ENCODE measurements at places on chromosomes 13 and 19.

GRCh38 chr19:45528744-45529419 lies 21.6 kb downstream of the VASP start:
- no peak for DNase-seq

GRCh38 chr19:14432791-14433553 lies at the start of gene PKN1:
TSS of gene PKN1 (plus strand) at chr19:14433306. CDS start at chr19:14433522, 216 bp downstream.
- DNase-seq = no peak

DNA sequence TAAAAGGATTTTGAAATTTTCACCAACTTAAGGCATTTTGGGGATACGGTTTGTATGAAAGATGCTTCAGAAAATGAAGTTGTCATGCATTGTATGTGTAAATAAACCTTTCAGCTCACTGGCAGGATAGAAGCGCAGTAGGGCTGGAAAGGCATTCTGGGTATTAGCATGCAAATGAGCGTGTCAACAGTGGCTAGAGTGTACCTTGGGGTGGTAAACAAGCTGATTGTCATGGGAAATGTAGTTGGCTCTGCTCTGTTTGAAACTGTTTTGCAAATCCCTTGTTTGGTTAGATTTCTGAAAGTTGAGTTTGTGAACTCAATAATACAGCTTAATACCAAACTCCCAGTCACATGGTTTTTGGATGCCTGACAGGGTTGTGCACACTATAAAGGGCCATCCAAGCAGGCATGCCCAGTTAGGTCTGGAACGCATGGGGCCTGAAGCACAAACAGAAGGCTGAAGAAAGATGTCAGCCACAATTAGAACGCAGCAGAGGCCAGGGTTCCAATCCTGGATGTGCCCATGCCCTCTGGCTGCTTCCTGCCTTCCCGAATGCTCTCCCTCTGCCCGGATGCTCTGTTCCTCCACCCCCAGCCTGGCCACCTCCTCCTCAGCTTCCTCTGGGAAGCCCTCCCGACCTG lies 14.6 kb downstream of the GSX1 start:
- DNase-seq = no peak

GRCh38 chr13:61777899-61778298 lies 362.2 kb upstream of the PCDH20 start:
- DNase-seq = no peak

GRCh38 chr13:100356426-100356825 lies 232.2 kb downstream of the GGACT start:
- no peak for DNase-seq

DNA sequence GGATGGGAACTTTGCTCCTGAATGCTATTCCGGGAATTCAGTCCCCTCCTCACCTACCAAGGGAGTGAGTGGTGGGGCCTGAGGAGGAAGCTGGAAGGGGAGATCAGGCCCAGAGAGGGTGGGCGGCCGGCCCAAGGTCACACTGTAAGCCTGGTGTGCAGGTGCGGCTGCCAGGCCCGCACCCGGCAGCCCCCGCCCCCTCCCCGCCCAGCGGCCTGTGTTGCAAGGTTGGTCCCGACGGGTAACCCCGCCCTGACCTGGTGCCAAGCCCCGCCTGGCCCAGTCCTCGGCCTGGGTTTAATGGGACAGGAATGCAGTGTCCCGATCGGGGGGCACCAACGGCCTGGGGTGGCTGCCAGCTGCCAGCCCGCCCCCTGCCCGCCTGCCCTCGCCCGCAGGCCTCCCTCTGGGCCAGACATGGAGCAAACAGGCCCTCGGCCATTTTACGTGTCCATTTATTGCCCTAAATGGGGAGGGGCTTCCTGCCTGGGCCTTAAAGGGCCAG lies 5.5 kb downstream of the ZBTB7A start:
- no peak for DNase-seq

GRCh38 chr13:51770681-51771417 lies 33.1 kb downstream of the DHRS12 start:
- no peak for DNase-seq

DNA sequence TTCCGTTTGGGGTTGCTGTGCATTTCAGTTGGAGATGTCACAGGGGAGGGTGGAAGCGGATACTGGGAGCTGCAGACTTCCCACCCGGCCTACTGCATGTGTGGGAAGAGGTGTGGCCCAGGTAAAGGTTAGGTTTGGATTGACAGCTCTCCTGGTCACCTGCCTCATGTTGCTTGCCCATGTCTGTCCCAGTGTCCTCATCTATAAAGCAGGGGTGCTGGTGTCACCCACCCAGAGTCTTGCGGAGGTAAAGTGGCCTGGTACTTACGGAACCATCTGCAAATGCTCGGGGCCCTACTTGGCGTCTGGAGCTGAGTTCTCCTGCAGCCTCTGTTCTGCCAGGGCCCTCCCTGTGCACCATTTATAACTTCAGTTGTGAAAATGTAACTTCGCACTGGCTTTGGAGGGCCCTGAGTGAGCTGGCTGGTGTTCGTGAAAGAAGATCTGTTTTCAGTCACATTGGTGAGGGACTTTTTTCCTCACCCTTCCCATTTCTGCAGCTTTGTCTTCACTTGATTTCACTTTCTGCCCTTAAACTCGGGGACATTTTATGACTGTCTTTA lies 65.1 kb upstream of the TEX29 start:
- no peak for DNase-seq

DNA sequence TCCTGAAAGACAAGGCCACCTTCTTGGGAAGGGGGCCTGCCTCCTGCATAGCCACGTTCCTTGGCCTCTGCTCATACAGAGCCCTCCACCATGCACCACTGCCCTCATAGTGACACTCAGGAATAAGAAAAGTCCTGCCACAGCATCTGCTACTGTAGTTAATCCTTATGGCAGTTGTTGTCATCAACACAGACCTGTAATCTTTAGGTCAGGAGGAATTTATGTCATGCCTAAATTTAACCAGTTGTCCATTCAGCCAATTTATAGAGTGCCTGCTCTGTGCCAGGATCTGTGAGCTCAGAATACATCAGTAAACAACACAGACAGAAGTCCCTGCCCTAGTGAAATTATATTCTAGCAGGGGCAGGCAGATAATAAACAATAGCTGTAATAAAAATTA lies 44.4 kb downstream of the FAM124A start:
- DNase-seq = no peak

GRCh38 chr19:49716154-49716553 lies 25.2 kb downstream of the CPT1C start:
- DNase-seq = no peak

DNA sequence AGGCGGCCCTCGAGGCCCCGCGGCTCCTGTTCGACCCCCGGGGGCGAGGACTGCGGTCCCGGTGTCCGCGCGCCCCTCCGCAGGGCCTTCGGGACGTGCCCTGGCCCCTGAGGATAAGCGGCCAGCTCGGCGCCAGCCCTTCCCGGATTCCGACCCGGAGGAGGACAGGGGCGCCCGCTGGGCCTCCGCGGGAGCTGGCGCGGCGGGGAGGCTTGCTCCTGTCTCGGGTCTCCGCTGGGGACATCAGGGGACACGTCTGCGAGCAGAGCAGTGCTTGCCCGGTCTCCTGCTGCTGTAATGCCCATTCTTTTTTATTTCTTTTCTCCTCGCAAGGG lies 829 bp downstream of the B3GLCT start:
- no peak for DNase-seq

- DNase-seq = no peak
Observed at GRCh38 chr13:79724348-79725103, 243.6 kb downstream of the NDFIP2 start.

DNA sequence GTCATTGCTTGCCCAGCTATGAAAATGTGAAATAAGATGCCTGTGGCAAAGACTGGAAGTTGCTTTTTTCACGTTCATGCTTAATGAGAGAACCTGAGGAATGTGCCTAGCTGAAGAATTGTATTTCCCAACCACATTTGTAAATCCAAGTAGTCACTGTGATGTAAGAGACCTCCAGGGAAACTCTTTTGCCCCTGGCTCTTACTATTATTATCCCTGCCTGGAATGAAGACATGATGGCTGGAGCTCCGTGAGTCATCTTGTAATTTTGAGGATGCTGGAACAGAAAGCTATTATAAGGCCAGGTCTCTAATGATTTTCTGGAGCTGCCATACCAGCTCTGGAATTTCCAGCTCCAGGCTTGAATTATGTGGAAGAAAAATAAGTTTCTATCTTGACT lies 894.3 kb downstream of the DIAPH3 start:
- DNase-seq = no peak

- DNase-seq = no peak
Observed at GRCh38 chr19:14023404-14024235, 4.3 kb upstream of the RLN3 start.

- DNase-seq = no peak
Observed at GRCh38 chr13:107441279-107441678, 774.1 kb downstream of the LIG4 start.

DNA sequence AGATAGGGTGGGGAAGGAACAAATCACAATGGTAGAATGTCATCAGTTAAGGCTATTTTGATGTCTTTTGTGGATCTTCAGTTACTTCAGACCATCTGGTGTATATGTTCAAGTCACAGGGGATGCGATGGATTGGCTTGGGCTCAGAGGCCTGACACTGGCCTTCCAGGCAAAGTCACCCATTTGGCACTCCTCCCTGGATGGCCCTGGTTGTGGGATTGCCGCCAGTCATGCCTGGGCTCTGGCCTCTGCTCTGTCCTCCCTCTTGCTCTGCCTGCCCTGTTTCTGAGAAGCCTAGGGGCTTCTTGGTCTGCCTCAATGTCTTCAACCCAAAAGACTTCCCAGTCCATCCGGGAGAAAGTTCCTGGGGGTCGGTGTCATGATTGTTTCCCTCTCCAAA lies 50.2 kb downstream of the ZNF146 start:
- DNase-seq = no peak

DNA sequence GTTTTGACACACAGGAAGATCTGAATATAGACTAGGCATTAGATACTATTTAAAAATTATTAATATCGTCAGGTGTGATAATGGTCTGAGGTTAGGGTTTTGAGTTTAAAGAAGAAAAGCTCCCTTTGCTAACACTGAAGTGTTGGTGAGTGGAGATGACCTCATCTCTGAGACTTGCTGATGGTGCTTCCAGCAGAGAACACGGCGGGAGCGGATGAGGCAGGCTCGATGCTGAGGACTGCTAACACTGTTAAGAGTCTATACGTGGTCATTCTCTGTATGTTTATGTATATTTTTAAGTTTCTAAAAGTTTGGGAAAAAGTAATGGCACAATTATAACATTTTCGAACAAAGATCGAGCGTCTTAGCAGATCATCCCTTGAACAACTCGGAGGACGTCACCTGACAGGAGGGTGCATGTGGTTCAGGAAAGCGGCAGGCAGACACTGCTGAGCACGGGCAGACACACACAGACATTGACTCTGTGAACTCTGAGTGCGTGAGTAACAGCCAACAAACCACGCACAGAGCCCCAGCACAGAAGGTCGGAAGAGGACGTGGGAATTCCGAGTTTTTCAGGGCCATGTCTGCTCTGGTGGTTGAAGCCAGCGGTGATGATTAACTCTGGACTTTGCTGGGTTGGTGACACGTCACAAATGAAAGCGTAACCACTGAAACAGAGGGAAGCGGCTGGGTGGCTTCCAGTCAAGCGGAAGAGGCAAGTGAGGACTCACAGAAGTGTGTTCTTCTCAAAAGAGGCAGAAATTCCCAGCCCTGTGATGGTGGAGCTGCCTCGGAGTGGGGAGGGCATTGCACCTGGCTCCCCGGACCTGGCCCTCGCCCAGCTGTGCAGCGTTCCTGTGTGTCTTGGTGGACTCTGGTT lies 91.9 kb upstream of the TEX29 start:
- no peak for DNase-seq

- no peak for DNase-seq
Observed at GRCh38 chr19:13095934-13096927, 6.4 kb downstream of the LYL1 start.

GRCh38 chr19:32022731-32023563 lies 322.5 kb upstream of the ZNF507 start:
- DNase-seq = no peak

GRCh38 chr13:106595625-106596024 lies 27.7 kb upstream of the ARGLU1 start:
- DNase-seq = no peak

DNA sequence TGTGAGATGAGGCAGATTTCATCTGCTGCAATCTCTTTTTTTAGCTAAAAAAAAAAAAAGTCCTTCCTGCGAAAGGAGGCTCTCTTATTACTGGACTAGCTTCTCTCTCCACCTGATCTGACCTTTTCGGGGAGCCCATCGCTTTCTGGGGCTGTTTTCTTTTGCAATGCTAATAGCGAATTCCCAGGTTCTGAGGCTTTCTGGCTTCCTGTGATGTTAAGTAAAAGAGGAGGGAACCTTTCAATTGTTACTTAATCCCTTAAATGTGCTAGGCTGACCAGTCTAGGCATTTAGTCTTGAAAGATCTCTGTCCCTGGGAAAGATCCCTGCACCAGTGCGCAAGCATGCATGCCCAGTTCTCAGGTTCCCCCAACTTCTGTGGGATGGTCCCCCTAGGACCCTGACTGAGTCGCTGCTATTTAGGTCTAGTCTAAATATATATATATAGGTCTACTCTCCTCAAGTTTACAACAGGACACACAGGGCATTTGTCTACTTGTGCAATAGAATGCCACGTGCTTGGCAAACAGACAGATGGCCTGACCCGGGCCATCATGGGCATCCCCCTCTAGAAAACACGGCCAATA lies 224.7 kb downstream of the ZNF536 start:
- no peak for DNase-seq

GRCh38 chr13:34369931-34370330 lies 552.0 kb downstream of the RFC3 start:
- no peak for DNase-seq

DNA sequence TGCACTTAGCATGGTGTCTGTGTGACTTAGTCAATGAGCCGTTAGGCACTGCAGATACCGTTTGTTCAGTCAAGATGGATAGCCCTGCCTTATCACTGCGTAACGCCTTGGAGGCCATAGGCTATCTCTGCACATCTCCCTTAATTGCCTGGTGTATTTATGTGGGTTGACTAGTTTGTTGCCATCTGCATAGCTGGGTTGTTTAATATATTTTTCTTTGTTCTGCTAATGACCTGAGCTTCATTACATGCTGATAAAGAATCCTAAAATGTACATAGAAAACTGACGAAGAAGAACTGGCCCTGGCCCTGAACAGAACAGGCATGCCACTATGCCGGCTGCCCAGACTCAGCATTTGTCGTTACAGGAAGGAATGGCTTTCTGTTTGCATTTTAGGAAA lies 297.8 kb downstream of the SHISA2 start:
- no peak for DNase-seq

- DNase-seq = no peak
Observed at GRCh38 chr19:42269478-42270345, 660 bp downstream of the CIC start.

GRCh38 chr13:20381401-20381800 lies 144.3 kb downstream of the CRYL1 start:
- no peak for DNase-seq

- DNase-seq = no peak
Observed at GRCh38 chr13:39547108-39547507, 55.9 kb downstream of the LHFPL6 start.

- DNase-seq = no peak
Observed at GRCh38 chr13:26855921-26856320, 95.3 kb upstream of the GPR12 start.

GRCh38 chr13:90757127-90757680 lies 590.3 kb upstream of the MIR17HG start:
- no peak for DNase-seq

All from GOT3 (cell line).